Stimulated activated CD4-positive, alpha-beta T cell treated with anti-CD3 and anti-CD28 coated beads, TNF-alpha, amount 100 ng/mL, for 1 hour (primary cell): ENCODE measurements at places on chromosomes 1 and 21.

- no peak for DNase-seq
Measured at GRCh38 chr1:215776336-215776735, 209.2 kb downstream of the KCTD3 start.

GRCh38 chr1:116286541-116286971, 86.5 kb upstream of the ATP1A1 start:
- DNase-seq, result no peak

DNA sequence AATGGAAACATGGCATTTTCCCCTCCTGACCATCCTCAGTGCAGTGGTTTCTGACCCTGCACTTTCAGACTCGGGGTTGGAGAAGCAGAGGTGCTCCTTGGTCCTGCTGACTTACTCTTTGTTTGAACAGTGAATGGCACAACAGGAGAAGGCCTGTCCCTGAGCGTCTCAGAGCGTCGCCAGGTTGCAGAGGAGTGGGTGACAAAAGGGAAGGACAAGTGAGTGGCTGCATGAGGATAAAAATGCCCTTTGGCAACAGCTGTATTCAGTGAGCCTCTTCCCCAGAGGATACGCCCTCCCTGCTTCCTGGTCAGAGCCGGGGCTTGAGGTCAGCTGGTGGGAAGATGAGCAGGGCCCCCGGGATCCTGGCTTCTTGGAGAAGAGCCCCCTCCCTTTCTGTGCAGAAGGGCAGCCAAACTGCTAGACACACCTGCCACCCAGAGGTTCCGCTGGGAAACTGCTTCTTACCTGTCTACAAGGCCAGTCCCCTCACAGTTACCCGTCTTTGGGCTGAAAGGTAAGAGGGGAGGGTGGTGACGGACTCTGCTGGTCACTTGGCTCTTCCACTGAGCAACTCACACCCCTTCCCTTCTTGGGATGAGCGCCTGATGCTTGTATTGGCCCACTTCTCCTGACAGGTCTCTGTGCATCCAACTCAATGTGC, 16.6 kb downstream of the NPL start:
- DNase-seq, result no peak

DNA sequence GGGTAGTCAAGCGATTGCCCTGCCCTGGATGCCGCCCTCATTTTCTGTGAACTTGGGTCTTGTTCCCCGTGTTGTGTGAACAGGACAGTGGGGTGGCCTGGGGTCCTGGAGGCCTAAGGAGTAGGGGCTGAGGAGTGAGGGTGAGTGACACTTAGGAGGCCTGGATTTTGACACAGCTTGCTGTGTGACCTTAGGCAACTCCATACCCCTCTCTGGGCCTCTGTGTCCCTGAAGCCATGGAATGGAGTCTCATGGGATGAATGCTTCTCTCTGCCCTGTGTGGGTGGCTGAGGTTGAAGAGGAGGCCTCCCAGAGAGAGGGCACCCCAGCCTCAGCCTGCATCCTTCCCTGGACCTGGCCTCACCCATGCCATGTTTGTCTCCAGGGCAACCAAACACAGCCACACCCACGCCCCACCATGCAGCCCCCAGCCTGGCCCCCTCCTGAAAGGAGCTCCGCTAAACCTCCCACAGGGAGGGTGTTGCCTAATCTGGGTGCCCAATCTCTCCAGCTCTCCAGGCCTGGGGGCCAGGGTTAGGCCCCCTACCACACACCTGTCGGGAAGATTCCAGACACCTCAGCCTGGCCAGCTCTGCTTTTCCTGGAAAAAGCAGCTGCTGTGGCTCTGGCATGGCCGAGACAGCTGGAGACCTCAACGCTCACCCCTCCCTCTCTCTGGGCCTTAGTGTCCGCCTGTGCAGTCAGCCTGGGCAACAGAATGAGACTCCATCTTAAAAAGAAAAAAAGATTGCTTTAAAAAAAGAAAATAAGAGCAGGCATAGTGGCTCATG, 9.9 kb downstream of the MYOM3 start:
- no peak for DNase-seq

DNA sequence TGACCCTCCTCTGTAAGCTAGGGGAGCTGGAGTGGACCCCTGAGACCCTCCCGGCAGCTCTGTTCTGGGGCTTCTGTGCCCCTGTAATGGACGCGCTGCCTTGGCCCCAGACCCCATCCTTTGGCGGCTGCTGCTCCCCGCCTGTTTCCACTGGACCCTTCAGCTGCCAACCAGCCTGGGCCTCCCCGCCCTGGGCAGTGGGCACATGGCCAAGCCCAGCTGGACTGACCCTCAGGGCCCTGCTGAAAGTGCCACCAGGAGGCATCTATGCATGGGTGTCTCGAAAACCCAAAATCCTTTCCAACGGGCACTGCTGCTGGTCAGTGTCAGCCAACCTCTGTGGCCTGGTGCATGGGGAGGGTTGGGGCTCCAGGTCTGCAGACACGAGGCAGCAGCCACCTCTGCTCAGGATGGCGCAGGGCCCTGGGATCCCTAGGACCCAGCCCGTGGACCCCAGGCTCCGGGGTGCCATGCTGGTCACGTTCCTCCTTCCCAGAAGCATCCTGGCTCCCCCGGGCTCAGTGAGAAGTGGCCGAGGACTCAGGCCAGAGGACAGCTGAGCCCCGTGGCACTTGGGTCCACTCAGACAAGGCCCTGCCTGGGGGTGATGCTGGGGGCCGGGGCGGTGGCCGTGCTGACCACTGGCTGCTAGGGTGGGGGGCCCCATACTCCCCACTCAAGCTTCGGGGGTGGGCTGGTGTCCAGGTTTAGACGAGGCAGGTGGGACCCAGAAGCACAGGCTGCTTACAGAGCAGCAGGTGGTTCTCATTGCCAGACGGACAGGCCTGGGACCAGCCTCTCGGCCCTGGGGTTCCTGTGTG, 46.9 kb downstream of the SLX9 start:
- no peak for DNase-seq

DNA sequence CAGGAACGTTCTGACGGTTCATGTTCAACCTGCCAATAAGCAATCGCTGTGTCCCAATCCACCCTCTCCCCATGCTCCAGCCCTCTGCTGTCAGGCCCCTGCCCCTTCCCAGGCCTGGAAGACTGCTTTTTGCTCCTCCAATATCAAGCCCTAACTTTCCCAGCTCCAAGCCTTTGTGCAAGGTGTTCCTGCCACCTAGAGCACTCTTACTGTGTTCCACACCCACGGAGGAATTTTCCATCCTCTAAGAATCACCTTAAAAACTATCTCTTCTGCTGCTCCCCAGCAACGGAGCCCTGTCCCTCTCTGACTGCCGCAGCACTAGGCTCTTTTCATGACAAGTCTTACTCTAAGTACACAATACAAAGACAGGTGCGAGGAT, 657.9 kb downstream of the AJAP1 start:
- no peak for DNase-seq

DNA sequence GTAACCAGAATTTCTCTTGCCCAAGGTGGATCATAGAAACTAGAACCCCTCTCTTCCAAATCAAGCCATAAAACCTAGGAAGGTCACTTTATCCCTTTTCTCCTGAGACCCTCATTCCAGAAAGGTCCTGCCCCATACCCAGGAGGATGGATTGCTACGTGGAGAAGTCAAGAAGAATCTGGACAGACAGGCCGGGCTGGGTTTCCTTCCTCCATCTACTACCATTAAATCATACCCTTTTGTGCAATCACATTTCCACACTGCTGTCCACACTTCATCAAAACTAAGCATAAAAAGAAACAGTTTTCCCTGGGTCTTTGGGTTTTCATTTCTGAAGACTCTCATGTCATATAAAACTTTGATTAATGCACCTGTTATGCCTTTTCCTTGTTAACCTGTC, 65.4 kb downstream of the C21orf91 start:
- DNase-seq, result no peak
